ENCODE measurements at places on chromosomes 2 and 18.

- no peak for DNase-seq
Measured at GRCh38 chr2:217069263-217070042, 209.6 kb upstream of the TNP1 start.

DNA sequence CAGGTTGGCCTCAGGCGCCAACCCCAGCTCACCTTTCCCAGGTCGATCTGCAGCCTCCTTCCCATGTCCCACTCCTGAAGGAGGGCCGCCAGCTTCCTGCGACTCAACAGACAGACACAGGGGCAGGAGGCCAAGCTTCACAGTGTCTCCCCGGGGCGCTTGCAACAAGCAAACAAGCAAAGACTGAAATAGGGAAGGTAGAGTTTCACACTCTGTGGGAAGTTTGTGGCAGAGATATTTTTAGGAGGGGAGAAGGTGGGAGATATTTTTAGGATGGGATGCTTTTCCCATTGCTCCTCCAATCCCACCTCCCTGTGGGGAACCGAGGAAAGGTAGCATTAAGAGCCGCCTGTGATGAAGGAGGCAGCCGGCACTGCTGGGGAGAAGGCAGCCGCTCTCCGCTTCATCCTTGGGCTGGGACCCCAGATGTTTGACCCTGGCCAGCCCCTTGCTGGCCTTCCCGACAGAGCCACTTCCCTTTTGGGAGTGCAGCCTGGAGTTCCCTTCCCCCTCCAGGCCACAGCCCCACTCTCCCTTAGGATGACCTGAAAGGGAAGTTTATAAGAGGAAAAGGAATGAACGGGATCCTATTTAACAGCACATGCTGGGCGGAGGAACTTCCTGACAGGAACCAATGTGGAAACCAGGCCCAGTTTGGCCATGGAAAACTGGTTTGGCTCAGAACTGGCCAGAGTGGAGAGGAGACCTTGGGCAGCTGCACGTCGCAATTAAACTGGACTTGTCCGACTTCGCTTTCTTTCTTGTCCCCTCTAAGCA, 142.2 kb upstream of the SMAD2 start:
- DNase-seq = no peak

DNA sequence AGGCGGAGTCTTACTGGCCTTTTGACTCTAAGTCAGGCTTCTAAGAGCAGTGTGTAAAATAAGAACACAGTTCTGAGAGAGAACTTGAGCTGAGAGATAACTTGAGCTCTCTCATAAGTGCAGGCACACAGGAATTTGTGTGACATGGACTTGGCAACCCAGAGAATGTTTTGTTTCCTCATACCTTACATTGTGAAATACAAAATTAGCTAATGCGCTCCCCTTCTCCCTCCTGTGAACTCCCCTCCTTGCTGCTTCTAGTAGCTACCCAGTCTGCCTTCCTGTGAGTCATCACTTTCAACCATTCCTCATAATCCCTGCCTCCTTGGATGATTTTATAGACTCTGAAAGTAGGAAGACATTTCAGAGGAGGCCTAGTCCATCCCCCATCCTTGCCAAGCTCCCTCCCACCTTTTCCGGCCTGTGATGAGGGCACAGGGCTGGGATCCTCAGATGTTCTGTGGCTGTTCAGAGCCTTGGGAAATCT, 22.6 kb downstream of the FER1L5 start:
- no peak for DNase-seq

DNA sequence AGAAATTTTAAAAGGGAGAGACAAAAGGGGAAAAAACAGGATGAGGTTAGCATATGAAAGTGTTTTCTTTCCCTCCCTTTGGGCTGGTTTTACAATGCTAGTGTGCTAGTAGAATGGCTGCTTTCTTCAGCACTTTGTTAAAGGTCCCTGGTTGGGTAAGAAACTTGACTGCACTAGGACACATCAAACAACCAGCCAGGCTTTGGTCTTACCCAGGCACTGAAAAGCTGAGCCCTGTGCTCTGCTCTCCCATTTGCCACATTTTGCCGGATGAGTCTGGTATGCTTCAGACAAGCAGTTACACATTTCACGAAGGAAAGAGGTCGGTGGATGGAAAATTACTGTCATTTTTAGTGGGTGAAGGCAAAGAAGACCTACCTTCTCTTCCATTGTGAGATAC, 242.0 kb downstream of the DPP10 start:
- no peak for DNase-seq

- DNase-seq = no peak
Measured at GRCh38 chr18:12968115-12968514, 20.3 kb downstream of the SEH1L start.

- DNase-seq = no peak
Measured at GRCh38 chr18:9558387-9559064, 55.8 kb downstream of the PPP4R1 start.

GRCh38 chr2:37560863-37561614, 110.4 kb downstream of the CDC42EP3 start:
- no peak for DNase-seq

- DNase-seq = no peak
Measured at GRCh38 chr18:79832169-79832568, 34.4 kb downstream of the KCNG2 start.

DNA sequence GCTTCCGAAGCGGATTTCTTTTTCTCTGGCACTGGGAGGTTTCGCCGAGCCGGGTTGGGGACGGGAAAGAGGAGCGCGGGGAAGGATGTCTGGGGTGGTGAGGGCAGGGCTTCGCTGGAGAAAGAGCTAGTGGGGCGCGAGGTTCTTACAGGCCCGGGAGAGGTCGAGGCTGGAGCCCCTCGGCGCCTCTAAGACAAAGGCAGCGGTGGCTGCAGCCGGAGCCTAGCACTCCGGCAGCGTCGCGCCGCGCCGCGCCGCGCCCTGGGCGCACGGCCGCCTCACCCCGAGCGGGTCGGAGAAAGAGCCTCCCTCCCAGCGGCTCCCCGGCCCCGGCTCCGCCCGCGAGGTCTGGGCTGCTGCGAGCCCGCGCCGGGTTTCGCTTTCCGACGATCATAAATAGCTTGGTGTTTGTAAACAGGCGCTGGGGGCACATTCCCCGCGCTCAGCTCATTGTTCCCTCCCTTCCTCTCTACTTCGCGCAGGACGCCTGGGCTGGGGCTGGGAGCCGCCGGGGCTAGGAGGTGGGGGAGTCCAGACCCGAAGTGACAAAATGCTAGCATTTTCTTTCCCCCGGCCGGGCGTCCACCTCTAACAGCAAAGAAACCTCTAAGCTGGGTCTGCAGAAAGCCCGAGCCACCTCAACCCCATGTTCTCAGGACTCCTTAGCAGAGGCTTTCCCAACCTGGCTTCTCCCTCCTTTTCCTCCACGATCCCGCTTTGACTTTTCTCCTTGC, 813 bp upstream of the MEIS1 start:
- DNase-seq = no peak

DNA sequence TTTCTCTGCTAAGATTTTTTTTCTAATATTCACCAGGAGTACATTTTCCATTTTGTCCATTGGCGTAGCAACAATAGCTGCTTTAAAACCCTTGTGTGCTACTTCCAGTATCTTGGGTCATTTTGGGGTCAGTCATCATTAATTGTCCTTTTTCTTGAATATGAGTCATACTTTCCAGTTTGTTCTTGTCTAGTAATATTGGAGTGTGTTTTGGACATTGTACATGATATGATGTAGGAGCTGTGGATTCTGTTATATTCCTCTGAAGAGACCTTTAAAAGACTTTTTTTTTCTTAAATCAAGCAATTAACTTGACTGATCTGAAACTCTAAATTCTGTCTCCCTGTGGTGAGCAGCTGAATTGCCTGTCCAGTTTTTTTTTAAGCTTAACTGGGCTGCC, 40.8 kb downstream of the AGPS start:
- no peak for DNase-seq

GRCh38 chr2:43511199-43511598, 84.6 kb downstream of the THADA start:
- DNase-seq = no peak

- DNase-seq = no peak
Measured at GRCh38 chr2:69715964-69716363, 26.0 kb upstream of the ANXA4 start.

DNA sequence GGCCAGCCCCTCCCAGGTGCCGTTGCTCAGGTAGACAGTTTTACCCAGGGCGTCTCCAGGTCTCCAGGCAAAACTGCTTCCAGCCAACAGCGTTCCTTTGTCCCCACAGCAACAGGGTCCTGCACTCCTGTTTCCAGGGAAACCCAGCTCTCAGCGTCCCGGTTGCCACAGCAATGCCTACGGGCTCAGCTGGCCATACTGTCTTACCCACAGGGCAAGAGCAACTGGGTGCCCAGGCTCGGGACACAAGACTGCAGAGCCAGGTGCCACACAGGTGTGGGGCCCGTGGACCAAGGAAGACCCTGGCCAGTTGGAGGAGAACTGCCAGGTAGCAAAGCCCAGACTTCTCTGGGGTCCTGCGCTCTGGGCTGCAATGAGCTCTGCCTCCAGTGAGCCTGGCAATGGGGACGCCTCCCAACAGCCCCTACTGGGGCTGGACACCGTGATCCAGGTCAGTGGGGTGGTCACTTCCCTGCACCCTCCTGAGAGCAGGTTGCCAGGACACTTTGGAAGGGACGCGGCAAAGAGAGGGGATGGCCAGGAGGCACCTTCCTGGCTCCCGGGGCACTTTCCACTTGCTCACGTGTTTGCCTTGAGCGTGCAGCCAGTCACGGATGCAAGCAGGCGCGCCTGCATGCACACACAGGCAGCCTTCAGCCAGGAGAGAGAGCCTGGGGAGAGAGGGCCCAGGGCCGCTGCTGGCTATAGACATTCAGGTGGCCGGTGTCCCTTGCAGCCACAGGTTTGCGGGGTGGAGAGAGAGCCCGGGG, at the start of gene CROCC2:
Gene CROCC2, plus strand, starts transcription at position 196 of the 770 bp plus-strand sequence. Its CDS starts 178 bp downstream, at position 374.
- no peak for DNase-seq

GRCh38 chr2:15189216-15189615, 371.9 kb downstream of the NBAS start:
- no peak for DNase-seq

GRCh38 chr2:9745153-9745899, 97.9 kb upstream of the TAF1B start:
- no peak for DNase-seq

Measured in memory B cell (primary cell).